ENCODE measurements at places on chromosomes 4 and X.
A peak's percentile ranks its signal among the peaks of the same experiment; 100 is the strongest.

- no peak for DNase-seq
Measured at GRCh38 chr4:55876387-55876786, 22.9 kb downstream of the EXOC1 start.

GRCh38 chr4:145340071-145340675 lies 141.5 kb upstream of the SMAD1 start:
- DNase-seq, result peak; percentile 51

DNA sequence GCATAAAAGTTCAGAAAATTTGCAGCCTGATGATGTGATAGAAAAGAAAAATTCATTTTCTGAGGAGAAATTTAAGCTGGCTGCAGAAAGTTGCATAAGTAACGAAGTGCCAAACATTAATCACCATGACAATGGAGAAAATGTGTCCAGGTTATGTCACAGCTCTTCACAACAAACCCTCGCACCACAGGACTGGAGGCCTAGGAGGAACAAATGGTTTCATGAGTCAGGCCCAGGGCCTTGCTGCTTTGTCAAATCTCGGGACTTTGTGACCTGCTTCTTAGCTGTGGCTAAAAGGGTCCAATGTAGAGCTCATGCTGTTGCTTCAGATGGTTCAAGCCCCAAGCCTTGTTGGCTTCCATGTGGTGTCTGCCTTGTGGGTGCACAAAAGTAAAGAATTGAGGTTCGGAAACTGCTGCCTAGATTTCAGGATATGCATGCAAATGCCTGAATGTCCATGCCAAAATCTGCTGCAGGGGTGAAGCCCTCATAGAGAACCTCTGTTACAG lies 527.4 kb downstream of the SH3BGRL start:
- no peak for DNase-seq

DNA sequence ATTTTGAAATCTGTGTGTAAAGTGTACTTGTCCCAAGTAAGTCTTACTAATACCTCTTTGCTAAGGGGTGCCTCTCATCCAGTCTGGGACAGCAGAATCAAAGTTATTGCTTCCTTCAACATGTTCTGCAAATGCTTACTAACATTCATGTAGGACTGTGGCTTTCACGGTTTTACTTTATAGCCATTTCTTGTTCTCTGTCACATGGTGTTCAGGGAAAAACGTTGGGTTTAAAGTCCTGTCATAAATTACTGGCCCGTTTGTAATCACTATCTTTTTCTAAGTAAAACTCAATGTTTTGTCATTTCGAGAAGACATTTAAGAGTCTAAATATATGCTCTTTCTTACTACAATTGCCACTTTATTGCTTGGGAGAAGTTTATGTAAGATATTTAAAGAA lies 321.1 kb downstream of the STIM2 start:
- no peak for DNase-seq

GRCh38 chr4:151901631-151902030 lies 140.8 kb upstream of the GATB start:
- no peak for DNase-seq

DNA sequence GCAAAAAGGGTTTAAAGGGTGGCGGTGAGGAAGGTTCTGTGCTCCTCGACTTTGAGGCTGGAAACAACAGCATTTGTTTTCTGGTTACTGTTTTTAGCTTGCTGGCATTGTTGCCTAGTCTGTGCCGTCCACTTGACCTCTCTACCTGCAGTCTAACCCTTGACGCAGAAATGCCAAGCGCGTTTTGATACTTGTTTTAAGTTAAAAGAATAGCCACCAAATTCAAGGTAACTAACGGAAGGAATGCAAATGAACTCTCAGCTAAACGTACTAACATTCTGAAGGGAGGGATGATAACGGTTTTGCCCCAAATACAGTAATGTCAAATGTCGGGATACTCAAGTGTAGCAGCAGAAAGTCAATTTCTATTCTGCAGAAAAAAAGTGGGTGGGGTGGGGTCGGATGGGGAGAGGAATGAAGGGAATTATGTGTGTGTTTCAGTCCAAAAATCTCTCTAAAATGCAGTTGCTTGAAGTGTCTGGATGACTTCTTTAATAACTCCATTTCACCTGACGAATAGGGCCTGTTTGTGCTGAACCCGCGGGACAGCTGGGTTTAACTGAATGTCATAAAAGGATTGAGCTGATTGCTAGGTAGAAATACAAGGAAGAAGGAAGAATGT lies 3.4 kb upstream of the NKX6-1 start:
- no peak for DNase-seq

DNA sequence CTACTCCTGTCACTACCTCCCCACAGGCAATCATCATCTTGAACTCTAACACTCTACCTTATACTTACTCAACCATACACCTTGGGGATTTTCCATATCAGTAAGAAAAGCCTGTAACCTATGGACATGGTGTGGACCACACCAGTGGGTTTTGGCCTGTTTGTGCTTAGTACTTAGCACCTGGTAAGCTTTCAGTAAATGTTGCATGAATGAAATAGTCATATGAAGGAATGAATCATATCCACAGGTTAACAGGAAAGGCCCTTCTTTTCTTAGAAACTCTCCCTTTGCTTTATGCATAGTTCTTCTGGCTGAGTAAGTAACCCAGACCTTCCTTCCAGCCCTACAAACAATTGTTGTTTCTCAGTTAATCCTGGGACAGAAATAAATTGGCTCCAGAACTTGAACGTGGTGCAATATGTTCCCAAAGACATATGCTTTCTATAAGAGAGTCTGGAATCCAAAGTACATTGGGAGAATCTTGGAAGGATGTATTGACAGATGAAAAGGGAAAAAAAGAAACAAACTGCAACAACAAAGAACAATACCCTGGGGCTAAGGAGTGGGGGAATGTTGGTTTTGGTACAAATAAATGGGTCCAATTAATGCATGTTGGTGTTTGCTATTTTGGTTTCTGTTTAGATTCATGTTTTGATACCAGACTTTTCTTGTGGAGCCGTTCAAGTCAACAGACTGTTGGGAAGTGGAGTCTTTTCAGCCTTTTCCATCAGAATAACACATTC lies 27.8 kb downstream of the RASL11B start:
- no peak for DNase-seq

DNA sequence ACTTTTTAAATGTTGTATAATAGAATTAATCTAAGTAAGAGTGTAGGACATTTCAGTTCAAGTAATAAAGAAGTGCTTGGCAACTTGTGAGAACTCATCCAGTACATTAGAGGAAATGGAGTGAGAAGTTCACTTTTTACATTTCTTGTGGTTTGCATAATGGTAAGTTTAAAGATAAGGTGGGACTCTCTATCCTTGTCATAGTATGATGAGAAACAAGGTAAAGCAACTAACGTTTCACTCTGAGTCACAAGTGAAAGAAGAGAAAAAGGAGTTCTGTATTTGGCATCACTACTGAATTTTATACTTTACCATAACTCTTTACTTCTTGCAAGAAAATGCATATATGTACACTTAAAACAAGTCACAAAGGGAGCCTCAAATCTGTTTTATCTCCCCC lies 219.4 kb downstream of the SLC4A4 start:
- DNase-seq, result no peak

GRCh38 chr4:123507376-123507775 lies 110.8 kb downstream of the SPRY1 start:
- no peak for DNase-seq

- DNase-seq, result no peak
Measured at GRCh38 chrX:30892591-30892990, 3.5 kb upstream of the TAB3 start.

GRCh38 chrX:30568136-30568535 lies 9.4 kb downstream of the TASL start:
- DNase-seq, result no peak

GRCh38 chr4:11701966-11702725 lies 273.5 kb upstream of the HS3ST1 start:
- DNase-seq, result peak; percentile 25

DNA sequence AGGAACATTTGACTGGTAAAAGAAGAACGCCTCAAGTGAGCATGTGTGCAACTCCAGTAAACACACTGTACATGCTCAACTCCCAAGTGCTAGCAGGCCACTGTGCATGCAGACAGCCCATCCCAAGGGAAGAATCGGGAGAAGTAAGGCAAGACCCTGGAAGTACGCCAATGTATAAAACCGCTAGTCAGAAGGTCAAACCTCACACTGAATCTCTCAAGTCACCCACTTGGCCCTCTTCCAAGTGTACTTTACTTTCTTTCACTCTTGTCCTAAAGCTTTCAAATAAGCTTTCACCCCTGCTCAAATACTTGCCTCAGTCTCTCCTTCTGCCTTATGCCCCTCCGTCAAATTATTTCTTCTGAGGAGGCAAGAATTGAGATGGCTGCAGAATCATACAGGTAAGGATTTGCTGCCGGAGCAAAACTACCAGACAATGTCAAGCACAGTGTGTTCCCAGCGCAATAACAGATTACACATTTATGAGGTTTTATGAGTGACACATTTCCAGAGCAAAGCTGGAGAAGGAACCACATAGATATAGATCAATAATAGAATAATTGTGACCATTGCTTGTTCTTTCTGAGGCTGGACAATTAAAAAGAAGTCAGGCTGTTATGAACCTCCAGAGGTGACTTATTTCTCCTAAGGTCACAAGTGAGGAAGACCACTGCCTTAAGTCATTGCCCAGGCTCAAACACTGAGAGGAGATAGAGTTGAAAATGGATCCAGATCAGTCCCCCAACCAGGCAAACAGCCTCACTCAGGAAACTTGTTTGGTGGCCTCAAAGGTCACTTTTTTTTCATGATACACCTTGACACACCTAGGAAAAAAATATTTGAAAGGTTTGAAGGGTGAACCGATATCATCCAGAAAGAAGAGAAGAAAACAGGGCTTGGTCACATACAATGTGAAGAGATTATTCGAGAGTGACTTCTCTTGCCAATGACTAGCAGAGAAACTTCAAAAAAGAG lies 26.3 kb downstream of the CXCL1 start:
- no peak for DNase-seq

DNA sequence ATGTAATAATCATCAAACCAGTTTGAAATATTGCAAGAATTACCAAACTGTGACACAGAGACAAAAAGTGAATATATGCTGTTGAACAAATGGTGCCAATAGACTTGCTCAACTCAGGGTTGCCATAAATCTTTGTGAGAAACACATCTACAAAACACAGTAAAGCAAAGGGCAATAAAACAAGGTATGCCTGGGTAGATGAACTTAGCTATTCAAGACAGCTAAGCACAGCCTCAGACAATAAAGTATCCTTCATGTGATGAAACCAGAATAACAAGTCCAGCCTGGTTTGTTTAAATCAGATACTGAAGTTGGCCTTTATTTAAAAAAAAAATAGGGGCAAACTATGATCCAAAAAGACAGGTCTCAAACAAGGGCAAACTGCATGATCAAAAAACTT lies 19.2 kb downstream of the LAMTOR3 start:
- no peak for DNase-seq

DNA sequence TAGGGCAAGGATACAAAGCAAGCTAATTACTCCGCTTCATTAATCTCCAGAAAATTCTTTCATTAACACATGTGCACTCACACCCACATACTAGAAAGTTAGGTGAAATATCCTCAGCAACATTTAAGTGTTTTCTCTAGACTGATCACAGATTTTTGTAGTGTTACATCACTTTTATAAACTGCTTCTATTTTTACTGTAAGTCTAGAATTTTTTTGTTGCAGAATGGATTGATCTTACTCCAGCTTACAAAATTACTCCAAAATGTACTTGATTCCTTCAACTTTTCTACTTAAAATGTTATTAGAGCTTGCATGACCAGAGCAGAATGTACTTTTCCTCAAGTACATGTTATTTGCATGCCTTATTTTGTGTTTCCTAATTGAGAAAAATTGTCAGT lies 2325.2 kb downstream of the PCDH7 start:
- no peak for DNase-seq

DNA sequence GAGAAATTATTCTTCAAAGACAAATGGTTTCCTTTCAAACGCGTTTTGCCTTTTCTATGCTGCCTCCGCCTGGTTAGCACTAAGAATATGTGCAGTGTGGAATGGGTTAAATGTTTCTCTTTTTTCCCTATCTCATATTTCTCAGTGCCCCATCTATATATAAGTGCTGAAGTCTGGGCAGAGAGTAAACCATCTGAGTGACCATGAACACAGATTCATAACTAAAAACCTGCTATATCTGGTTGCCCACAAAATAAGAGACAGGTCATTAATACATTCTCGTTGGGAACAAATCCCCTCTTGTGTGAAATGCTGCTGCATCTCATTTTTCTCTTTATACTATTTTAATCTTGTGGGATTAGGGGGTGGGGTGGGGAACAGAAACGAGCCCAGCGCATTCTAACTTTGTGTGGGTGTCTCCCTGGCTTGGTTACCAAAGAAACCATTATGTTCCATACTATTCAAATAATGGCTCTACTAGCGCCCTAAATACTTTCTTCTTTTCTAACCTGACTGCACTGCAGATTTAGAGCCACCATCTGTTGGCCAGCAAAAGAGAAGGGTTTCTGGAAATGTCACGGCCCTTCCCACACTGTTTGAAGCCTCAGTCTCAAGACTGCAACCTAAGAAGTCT lies 42.2 kb upstream of the PTCHD1 start:
- no peak for DNase-seq

- DNase-seq, result no peak
Measured at GRCh38 chr4:94334476-94334875, 8.2 kb downstream of the HPGDS start.

GRCh38 chr4:10462876-10463275 lies 5.7 kb upstream of the ZNF518B start:
- no peak for DNase-seq

DNA sequence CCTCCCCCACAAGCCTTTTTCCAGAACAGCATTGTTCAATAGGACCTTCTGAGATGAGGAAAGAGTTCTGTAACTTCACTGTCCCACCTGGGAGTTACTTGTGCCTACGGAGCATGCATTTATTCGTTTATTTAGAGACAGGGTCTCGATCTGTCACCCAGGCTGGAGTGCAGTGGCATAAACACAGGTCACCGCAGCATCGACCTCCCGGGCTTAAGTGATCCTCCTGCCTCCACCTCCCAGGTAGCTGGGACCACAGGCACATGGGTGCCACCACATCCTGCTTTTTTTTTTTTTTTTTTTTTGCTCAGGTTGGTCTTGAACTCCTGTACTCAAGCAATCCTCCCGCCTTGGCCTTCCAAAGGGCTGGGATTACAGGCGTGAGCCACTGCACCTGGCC lies 2.9 kb downstream of the MAP3K15 start:
- DNase-seq, result no peak

- no peak for DNase-seq
Measured at GRCh38 chr4:80255329-80256095, 11.0 kb upstream of the FGF5 start.

GRCh38 chrX:104172121-104172520 lies 5.9 kb downstream of the FAM199X start:
- DNase-seq, result no peak

GRCh38 chr4:38078590-38079421 lies 118.6 kb downstream of the PTTG2 start:
- no peak for DNase-seq

DNA sequence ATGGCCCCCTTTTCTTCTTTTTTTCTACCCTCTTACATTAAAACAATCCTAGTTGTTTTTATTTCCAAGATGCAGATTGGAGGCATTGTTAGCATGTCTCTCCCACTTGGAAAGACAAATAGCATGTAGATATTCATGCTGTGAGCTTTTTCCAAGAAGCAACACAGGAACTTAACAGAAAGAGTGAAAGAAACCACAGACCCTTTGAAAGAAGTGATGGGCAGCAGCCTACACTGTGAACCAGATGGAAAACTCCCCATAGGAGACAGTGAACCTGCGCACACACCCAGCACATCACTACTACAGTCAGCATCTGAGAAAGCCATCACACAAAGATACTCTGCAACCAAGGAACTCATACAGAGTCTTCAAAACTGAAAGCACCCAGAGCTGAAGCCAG lies 17.8 kb downstream of the CT47C1 start:
- DNase-seq, result no peak

Data from WTC11 (cell line).